Placental epithelial cell (primary cell): ENCODE measurements at places on chromosomes 2 and 18. TPM values are rescaled to one million over a fixed set of nuclear protein-coding genes. Genes with fewer than 3 reads are reported as not detected.

The OXER1 gene
- 1.1 and 2.0 TPM in 2 replicates for total RNA-seq

The MYO3B gene
- 2.4 and 4.1 TPM in 2 replicates for total RNA-seq

The CPO gene
- total RNA-seq = not detected in 2 replicates

The SLC30A3 gene
- total RNA-seq = 0.11 TPM in 1 of 2 replicates, not detected in the other
